ENCODE measurements at places on chromosomes 7 and 10. TPM values are rescaled to one million over a fixed set of nuclear protein-coding genes. Genes with fewer than 3 reads are reported as not detected.
A peak's percentile ranks its signal among the peaks of the same experiment; 100 is the strongest.

GRCh38 chr10:1172256-1172984 lies 116.2 kb downstream of the WDR37 start:
- H3K4me1 ChIP-seq = no peaks in the 10 kb centered on the region
- peaks cover 8% of the 10 kb centered on the region for H3K27me3 ChIP-seq
- H3K27ac ChIP-seq = no peak overlapping the region
- H3K36me3 ChIP-seq = peaks cover 2% of the 10 kb centered on the region
- no peak for DNase-seq
- no peak overlapping the region for H3K4me3 ChIP-seq

DNA sequence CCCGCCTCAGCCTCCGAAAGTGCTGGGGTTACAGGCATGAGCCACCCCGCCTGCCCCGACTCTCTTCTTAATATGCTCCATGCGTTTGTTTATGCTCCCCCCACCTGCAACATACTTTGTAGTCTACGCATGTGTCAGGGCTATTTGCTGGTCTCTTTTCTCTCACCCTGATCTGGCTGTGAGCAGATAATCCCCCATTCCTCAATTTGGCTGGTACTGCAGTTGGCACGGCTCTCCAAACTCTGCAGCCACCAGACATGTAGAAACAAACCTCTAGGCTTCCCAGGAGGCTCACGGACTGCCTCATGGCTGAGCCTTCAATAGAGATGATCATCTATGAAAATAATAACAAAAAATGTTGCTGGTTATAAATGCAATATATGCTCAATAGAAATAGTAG lies 540.3 kb upstream of the GALNT17 start:
- peaks cover 17% of the 10 kb centered on the region for H3K27me3 ChIP-seq
- DNase-seq = no peak
- H3K4me3 ChIP-seq = no peak overlapping the region
- H3K36me3 ChIP-seq = peaks cover 5% of the 10 kb centered on the region
- peaks cover 21% of the 10 kb centered on the region for H3K4me1 ChIP-seq
- H3K27ac ChIP-seq = no peak overlapping the region

DNA sequence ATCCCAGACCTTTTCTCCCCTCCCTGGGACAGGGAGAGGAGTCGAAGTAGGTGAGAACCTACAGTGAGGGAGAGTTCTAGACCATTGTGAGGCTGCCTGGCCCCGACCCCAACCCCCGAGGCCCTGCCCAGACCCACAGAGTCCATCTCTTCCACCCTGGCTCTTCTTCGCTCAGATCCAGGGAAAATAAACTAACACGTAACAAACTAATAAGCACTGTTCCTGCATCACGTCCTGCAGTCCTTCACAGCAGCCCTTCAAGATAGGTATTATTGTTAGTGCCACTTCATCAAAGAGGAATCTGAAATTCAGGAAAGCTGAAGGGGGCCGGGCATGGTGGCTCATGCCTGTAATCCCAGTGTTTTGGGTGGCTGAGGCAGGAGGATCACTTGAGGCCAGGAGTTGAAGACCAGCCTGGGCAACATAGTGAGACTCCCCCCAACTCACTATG lies at the start of gene SPACDR:
SPACDR (minus strand) TSS at position 51 of the 451 bp plus-strand sequence. CDS start 235 bp downstream, outside the sequence.
- H3K36me3 ChIP-seq = peaks cover 7% of the 10 kb centered on the region
- H3K27me3 ChIP-seq = peaks cover 4% of the 10 kb centered on the region
- DNase-seq = no peak
- H3K27ac ChIP-seq = peak within 1 kb of the TSS; percentile 52

GRCh38 chr10:52357971-52358370 lies 43.9 kb downstream of the DKK1 start:
- no peak overlapping the region for H3K4me3 ChIP-seq
- no peaks in the 10 kb centered on the region for H3K27me3 ChIP-seq
- H3K27ac ChIP-seq = no peak overlapping the region
- H3K4me1 ChIP-seq = no peaks in the 10 kb centered on the region
- no peak for DNase-seq
- H3K36me3 ChIP-seq = no peaks in the 10 kb centered on the region

RNLS gene
- total RNA-seq = 6.0 TPM
